ENCODE measurements at places on chromosomes 7 and 10.

DNA sequence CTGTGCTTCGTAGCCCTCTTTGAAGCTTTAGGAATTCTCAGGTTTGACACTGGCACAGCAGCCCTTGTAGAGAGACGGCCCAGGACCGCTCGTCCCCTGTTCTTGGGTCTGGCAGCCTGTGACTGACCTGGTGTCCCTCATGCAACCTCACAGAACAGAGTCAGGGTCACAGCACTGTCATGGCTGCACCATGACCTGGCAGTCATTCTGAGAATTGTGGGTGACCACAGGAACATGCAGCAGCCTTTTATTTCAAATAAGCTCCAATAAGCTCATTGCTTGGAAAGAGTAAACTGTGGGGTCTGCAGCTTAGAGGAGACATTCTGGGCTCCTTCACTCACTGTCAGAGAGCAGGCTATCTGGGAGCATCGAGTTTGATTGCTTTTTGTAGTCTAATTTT, 42.5 kb downstream of the MYO1G start:
- no peak for DNase-seq

DNA sequence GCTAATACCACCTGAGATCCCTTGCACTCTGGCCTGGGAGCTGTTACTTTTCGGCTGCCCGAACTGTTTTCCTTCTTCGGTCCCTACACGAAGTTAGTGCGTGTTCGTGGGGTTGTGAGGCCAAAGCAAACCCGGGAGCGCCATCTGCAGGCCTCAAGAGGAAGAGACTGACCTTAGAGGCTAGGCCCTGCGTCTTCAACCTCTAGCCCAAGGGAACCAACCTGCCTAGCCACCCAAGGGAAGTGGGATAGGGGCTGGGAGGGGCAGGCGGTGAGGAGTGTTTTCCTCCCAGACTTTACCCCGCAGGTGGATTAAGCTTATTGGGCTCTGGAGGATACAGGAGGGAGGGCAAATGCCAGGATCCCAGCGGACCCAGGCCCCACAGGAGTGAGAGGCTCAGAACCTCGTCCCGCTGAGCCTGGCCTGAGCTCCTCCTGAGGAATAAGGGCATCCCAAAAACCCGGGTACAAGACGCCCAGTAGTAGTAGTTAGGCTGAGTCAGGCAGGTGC, 1.7 kb upstream of the PAX2 start:
- DNase-seq = peak; percentile 61

GRCh38 chr10:23073527-23073926, 21.9 kb upstream of the MSRB2 start:
- no peak for DNase-seq

DNA sequence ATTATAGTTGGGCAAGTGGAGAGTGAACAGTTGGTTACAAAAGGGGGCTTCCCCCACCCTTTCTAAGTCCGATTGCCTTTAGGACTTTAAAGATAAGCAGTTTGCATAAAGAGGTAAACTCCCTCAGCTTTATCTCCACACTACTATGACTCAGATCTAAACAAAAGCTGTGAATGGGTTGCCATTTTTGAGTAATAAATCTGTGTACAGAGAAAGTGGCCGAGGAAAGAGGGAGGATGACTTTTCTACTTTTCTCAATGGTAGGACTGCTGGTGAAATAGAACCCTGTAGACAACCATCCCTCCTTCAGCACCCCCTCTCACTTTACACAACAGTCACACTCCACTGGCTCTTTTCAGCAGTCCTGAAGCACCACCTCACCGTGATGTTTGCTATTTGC, 71.2 kb downstream of the DNMBP start:
- no peak for DNase-seq

DNA sequence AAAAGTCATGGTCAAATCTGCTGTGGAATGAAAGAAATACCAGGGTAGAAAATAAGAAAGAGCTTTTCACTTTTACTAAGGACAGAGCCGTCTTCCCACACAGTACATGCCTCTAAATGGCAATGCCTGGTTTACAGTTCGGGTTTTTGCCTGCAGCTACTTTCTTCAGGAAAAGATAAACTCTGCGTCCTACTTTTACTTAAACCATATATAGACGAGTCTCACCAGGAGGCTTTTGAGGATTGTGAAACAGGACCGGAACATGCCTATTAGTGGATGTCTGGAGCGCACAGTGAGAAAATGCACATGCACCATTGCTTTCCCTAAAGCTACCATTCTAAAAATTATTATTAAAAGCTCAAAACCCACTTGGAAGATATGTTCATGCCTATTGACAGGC, 70.5 kb downstream of the KLF6 start:
- no peak for DNase-seq

- no peak for DNase-seq
These were observed 50.9 kb upstream of the CDCA7L start for GRCh38 chr7:21996641-21997040.

- no peak for DNase-seq
These were observed 51.5 kb downstream of the EGFR start for GRCh38 chr7:55070271-55070743.

- DNase-seq = no peak
These were observed 3.6 kb upstream of the TMEM120A start for GRCh38 chr7:75998038-75998437.

DNA sequence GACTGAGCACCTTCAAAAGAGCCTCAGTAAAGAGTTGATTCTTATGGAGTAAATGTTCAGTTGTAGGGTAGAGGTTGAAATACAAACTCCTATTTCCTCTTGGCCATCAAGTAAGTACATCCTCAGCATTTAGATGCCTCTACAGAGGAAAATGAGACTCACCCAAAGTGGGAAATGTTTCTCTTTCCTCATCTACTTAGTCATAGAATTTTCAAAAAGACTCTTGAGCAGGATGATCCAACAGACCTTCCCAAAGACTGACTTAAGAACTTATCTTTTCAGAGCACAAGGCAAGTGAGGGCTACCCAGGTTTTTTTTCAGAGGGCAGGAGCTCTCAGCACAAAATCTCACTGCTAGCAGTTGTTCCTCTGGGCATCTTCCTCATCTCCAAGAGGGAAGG, 449.1 kb downstream of the KCNMA1 start:
- no peak for DNase-seq

- peak; percentile 32 for DNase-seq
These were observed 36.3 kb downstream of the TRIL start for GRCh38 chr7:28921822-28922221.

GRCh38 chr7:83040484-83040883, 122.2 kb downstream of the PCLO start:
- DNase-seq = no peak

GRCh38 chr10:7622969-7623368, 43.8 kb downstream of the ITIH5 start:
- no peak for DNase-seq

GRCh38 chr7:149362696-149363095, 98.2 kb downstream of the ZNF777 start:
- DNase-seq = no peak

DNA sequence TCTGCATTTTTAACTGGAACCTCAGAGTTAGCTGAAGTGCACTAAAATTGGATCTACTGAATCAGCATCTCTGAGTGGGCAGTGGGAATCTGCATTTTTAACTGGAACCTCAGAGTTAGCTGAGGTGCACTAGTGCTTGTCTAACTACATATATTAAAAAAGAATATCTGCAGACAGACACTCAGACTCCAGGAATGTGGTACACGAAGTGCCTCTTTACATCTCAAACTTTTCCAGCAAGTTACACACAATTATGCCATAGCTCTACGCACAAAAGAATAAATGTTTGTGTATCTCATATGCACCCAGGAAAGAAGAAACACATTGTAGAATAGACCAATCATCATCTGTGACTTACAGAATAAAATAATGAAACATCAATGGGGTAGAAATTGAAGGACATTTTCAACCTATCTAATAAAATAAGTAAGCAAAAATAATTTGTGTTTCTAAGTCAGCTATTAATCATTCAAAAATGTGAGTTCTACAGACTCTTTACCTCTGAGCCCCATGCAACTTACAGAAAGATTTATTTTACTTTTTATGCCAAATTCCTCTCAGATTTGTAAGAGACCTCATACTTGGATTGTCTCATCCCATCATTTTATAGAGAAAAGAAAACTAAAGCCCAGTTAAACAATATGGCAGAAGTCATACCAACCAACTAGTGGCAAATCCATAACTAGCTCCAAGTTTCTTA, 28.3 kb downstream of the PPP1R3A start:
- DNase-seq = no peak

- peak; percentile 26 for DNase-seq
These were observed 496 bp downstream of the BRI3 start for GRCh38 chr7:98281757-98282606.

GRCh38 chr7:103075337-103075918, 488 bp downstream of the ARMC10 start:
- peak; percentile 84 for DNase-seq

DNA sequence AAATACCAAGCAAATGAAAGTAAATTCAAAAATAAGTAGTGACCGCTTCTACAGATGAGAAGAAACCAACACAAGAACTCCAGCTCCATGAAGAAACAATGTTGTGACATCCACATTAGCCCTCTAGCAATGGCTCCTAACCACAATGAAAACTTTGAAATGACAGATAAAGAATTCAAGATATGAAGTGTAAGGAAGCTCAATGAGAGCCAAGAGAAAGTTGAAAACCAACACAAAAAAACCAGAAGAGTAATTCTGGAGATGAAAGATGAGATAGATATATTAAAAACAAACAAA, 68.2 kb upstream of the DDC start:
- DNase-seq = no peak

DNA sequence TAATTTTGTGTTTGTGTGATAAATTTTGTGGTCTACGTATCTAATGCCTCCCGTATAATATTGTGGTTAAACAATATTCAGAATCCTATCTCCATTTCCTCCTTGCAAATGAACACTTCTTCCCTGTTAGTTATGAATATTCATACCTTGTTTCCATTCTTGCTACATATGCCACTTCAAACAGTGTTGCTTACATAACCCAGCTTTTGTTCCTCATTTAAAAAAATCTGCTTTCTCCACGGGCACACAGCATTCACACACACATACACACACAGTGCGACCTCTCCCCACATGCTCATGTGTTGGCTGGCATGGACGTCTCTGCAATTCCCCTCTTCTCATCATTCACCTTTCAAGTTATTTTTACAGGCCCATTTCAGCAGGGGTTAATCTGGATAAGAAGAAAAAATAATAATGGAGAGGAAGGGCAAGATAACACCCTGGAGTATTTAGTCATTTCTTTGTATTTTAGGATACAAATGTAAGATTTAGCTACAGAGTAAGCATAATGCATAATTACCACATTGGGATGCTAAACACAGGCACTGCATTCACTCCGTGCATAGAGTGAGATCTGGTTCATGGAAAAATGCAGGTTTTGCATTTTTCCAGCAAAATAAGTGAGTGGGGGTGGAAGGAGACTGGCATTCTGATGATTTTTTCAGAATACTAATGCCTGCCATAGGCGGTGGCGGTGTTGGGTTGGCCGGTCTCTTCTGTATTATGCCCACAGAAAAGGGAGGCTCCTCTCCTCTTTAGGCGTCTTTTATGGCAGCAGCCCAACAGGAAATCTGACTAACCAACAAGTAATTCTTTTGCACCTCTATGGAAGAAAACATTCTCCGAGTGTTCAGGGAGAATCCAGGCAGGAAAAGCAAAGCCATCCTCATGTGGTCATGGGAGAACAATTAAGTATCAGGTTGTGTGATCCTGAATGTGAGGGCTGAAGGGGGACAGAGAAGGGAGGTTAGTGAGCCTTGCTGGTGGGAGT, 31.7 kb upstream of the ELMO1 start:
- no peak for DNase-seq

DNA sequence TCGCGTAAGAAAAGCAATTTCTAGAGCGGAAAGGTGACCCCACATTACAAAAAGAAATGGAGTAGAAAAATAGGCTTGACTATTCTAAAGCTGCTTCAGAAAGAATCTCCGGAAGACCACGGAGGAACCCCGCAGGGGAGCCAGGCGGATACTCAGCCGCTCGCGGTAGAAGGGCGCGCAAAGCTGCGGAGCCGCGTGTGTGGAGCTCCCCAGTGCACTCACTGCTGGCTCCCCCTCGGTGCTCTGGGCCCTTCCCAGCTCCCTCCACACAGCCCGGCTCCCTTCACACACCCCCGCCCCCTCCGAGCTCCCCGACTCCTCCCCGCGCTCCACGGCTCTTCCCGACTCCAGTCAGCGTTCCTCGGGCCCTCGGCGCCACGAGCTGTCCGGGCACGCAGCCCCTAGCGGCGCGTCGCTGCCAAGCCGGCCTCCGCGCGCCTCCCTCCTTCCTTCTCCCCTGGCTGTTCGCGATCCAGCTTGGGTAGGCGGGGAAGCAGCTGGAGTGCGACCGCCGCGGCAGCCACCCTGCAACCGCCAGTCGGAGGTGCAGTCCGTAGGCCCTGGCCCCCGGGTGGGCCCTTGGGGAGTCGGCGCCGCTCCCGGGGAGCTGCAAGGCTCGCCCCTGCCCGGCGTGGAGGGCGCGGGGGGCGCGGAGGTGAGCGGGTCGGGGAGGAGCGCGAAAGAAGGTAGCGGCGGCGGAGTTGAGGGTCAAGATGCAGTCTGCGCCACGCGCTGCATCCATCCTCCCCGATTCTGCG, at the start of gene STEAP2:
STEAP2 (plus strand) TSS at position 350 of the 758 bp plus-strand sequence. CDS start 13,343 bp downstream, outside the sequence.
- DNase-seq = peak; percentile 23

GRCh38 chr7:154484406-154484805, 432.2 kb downstream of the DPP6 start:
- no peak for DNase-seq

GRCh38 chr7:71846160-71846559, 566.0 kb downstream of the CALN1 start:
- no peak for DNase-seq

- no peak for DNase-seq
These were observed 284.0 kb downstream of the CELF2 start for GRCh38 chr10:11301571-11302111.

DNA sequence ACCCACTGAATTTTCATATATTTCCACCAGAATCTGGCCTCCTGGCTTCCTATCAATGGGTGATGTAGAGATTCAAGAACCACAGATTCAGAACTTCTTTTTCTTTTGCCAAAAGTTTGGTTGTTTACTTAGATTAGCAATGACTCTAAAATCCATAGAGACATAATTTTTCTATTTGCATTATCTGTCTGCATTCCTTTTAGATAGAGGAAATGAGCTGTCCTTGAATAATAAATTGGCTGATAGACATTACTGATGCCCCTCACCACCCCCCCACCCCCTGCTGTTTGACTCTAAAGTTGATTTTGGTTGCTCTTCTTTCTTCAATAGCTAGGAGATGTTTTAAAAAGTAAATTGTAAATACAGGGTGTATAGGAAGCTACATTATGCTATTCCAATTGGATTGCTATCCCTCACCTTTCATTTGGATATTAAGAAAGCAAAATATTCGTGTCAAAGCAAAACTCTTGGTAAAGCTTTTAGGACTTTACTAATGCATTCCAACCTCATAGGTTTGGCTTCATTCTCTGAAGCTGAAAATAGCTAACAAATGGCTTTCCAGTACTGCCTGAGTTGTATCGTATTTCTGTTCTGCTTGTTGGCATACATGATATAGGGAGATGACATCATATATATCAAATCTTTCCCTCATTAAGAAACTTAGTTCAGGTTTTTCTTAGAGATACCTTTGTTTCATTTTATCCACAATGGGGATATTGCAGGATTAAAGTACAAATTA, 606.0 kb downstream of the ARL4A start:
- no peak for DNase-seq

- no peak for DNase-seq
These were observed 61.9 kb downstream of the MCU start for GRCh38 chr10:72753760-72754231.

Measured in stimulated activated CD4-positive, alpha-beta T cell treated with anti-CD3 and anti-CD28 coated beads, Interleukin-2, amount 100 ng/mL, for 24 hours (primary cell).